K562 (cell line): ENCODE measurements at places on chromosomes 16 and 17. TPM values are rescaled to one million over a fixed set of nuclear protein-coding genes. Genes with fewer than 3 reads are reported as not detected.
A peak's percentile ranks its signal among the peaks of the same experiment; 100 is the strongest.

GRCh38 chr17:44781551-44782325, 22.9 kb downstream of the ADAM11 start:
- no peaks in the 10 kb centered on the region for H3K36me3 ChIP-seq
- no peak for DNase-seq
- H3K27ac ChIP-seq = no peak overlapping the region
- H3K27me3 ChIP-seq = peaks cover 16% of the 10 kb centered on the region; the same call in 2 of the 3 replicates

The CMTR2 gene
- total RNA-seq = 11.2 and 12.9 TPM in 2 replicates

The MT3 gene
- not detected in 2 replicates for total RNA-seq

DNA sequence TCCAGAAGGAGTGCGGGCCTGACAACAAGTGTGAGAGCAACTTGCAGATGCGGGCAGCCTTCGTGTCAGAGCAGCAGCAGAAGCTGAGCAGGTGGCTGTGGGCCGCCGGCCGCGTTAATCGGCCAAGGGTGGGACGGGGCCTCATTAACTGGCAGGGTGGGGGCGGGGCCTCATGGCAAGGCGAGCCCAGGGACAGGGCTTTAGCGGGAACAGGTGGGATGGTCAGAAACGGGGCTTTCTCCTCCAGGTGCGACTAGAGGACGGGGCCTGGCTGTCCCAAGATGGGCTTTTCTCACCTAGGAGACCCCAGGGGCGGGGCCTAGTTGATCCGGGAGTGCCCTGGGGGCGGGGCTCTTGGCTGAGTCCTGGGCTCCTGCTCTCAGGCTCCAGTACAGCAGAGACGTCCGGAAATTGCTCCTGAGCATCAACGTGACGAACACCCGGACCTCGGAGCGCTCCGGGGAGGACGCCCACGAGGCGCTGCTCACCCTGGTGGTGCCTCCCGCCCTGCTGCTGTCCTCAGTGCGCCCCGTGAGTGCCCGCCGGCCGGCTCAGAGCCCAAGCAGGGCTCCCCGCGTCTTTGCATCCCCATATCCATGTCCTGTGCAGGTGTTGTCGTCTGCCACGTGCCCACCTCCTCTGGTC, 18.4 kb upstream of the PDK2 start:
- H3K4me1 ChIP-seq = peaks cover 18% of the 10 kb centered on the region; the same call in 1 of the 2 replicates
- H3K36me3 ChIP-seq = no peaks in the 10 kb centered on the region
- DNase-seq = peak; percentile 43
- H3K27me3 ChIP-seq = peaks cover 51% of the 10 kb centered on the region

DNA sequence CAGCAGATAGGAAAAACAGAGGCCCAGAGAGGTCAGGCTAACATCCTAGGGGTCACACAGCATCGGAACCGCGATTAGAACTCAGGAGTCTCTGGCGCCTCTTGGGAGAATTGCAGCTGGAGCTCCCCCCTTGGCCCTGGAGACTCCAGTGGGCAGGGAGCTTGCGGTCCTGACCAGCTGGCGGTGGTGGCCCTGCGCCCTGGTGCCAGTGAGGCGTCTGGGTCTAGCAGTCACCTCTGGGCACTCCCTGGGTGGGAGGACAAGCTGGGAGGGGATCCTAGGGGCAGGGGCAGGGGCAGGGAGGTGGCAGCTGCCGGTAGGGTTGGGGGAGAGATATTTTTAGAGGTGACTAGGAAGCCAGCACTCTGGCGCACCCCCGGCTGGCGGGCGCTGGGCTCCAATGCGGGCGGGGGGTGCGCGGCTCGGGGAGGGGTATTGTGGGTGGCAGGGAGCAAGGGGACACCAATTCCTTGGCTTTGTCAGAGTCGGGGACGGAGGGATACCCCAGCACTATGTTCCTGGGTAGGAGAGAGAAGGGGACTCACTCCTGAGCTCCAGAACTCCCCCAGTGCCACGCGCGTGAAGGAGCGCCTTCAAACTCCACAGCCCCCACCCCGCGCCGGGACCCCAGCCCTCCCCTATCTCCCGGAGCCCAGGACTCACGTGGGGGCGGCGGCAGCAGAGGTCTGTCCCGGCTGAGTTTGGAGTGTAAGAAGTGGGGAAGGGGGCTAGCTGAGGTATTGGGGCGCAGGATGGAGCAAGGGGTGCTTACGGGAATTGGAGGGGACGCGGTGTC, 584 bp downstream of the PHOSPHO1 start:
- peaks cover 17% of the 10 kb centered on the region for H3K4me1 ChIP-seq
- no peaks in the 10 kb centered on the region for H3K36me3 ChIP-seq
- no peak for DNase-seq
- H3K27ac ChIP-seq = no peak overlapping the region

- no peak for DNase-seq
- peaks cover 14% of the 10 kb centered on the region for H3K4me1 ChIP-seq
- H3K36me3 ChIP-seq = no peaks in the 10 kb centered on the region
- H3K27ac ChIP-seq = no peak overlapping the region
These were observed 4.3 kb upstream of the NUPR1 start for GRCh38 chr16:28543072-28543471.

DNA sequence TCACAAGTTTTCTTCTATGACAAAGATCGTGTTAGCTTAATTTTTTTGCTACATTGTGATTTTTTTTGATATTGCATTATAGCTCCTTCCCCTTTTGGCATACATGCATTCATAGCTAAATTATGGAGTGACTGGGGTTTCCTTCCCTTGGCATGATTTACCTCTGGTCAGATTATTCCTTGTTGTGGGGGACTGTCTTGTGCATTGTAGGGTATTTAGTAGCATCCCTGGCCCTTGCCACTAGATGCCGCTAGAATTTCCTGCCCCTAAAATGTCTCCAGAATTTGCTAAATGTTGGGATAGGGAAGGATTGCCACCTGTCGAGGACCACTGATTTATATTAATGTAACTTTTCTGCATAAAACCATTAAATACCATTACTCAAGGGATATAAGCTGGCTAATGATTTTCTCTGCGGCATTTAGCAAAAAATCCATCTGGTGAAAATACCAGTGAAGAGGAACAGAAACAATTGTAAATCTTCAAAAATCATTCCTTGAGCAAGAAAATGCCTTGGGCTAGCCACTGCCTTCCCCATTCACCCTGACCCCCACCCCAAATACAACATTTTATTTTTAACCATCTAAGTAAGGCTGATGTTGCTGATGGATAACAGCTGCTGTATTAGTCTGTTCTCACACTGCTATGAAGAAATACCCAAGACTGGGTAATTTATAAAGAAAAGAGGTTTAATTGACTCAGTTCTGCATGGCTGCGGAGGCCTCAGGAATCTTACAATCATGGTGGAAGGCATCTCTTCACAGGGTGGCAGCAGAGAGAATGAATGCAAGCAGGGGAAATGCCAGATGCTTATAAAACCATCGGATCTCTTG, 195.2 kb downstream of the MAP2K6 start:
- H3K4me1 ChIP-seq = no peaks in the 10 kb centered on the region
- peak; percentile 13 for DNase-seq
- no peak overlapping the region for H3K4me3 ChIP-seq
- no peaks in the 10 kb centered on the region for H3K36me3 ChIP-seq
- no peaks in the 10 kb centered on the region for H3K27me3 ChIP-seq
- H3K27ac ChIP-seq = no peak overlapping the region

DNA sequence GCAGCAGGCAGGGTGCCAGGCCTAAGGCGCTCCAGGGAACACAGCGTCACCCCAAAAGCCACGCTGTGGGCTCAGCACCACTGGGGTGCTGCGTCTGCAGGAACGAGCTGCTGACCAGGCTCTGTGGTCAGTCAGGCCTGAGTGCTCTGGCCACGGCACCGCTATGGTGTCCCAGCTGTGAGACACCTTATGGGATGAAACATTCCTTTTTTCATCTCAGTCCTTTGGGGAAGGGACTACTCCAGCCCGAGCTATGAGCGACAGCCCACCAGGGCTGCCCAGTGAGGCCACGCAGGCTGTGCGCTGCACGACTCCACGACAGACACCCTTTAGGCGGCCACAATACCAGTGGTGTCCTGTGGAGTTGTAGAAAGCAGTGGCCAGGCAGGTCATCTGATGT, 11.1 kb downstream of the MGAT5B start:
- H3K27me3 ChIP-seq = peaks cover 26% of the 10 kb centered on the region
- peaks cover 11% of the 10 kb centered on the region; the same call in 1 of the 2 replicates for H3K4me1 ChIP-seq
- no peaks in the 10 kb centered on the region for H3K36me3 ChIP-seq
- H3K4me3 ChIP-seq = no peak overlapping the region
- DNase-seq = no peak

DNA sequence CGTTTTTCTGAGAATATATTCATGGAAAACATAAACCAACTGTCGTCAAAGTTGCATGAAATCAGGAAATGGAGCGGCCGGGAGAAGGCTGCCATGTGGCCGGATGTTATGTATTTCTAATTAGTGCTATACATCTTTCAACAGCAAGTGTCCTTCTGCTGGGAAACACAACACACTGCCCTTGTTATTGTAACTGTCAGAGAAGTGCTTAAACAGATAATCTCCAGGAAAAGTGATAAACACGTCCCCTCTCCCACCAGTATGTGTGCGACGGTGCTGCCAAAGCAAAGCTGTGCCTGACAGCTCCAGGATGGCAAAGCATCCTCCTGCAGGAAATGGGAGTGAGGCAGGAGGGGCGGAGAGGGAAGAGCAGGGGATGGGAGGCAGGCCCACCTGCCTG, 111.8 kb downstream of the SMG6 start:
- H3K36me3 ChIP-seq = 0 out of 3 replicates have a peak, but pooled peaks cover 3% of the 10 kb centered on the region
- no peaks in the 10 kb centered on the region; the same call in 1 of the 2 replicates for H3K4me1 ChIP-seq
- no peak overlapping the region for H3K4me3 ChIP-seq

The KRTAP4-4 gene
- total RNA-seq = not detected in 2 replicates

The WNT3 gene
- total RNA-seq = 2.7 and 3.5 TPM in 2 replicates

GRCh38 chr16:48534601-48535340, 75.2 kb downstream of the N4BP1 start:
- H3K27ac ChIP-seq = no peak overlapping the region
- peaks cover 3% of the 10 kb centered on the region; the same call in 2 of the 3 replicates for H3K27me3 ChIP-seq
- no peaks in the 10 kb centered on the region for H3K36me3 ChIP-seq
- no peaks in the 10 kb centered on the region for H3K4me1 ChIP-seq
- DNase-seq = no peak

The HS3ST3A1 gene
- total RNA-seq = 11.7 and 12.0 TPM in 2 replicates

DNA sequence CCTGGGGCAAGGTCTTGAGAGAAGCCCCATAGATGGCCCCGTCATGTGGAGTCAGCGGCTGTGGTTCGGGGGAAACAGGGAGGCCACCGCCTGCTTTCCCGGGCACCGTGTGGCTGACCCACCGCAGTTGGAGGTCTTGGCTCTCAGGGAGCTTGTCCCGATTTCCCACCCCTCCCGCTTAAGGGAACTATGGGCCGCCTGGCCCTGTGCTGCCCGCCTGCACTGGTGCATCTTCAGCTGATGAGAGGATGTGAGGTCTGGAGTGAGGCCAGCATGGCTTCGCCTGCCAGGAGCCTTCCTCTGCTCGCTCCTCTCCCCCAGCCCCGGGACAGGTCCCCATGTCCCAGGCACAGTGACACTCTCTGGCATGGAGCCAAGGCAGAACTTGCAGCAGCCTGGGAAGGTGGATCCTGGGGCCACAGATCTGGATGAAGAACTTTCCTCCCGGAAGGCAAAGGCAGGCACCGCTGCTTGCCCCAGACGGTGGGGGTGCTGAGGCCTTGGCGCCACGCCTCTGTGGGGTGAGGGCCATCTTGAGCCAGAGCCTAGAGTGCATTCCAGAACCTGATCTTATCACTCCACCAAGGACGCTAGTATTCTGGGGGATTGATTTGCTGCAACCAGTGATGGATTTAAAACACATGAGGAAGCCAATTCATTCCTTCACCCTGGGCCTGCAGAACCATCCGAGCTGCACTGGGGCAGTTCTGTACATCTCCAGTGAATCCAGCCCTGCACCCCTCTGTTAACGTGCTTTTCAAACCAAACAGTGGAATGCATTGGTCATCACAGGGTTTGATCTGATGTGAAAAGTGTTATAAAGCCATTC, 178.6 kb upstream of the TNRC6C start:
- H3K27me3 ChIP-seq = peaks cover 18% of the 10 kb centered on the region; the same call in 1 of the 3 replicates
- no peak overlapping the region for H3K27ac ChIP-seq
- no peak overlapping the region for H3K4me3 ChIP-seq

The CCR7 gene
- 1.1 and 1.3 TPM in 2 replicates for total RNA-seq

- H3K4me3 ChIP-seq = no peak overlapping the region
- peaks cover 55% of the 10 kb centered on the region for H3K27me3 ChIP-seq
- no peaks in the 10 kb centered on the region for H3K36me3 ChIP-seq
- no peak overlapping the region for H3K27ac ChIP-seq
These were observed 14.5 kb upstream of the GPRC5C start for GRCh38 chr17:74417178-74418045.

- no peaks in the 10 kb centered on the region for H3K4me1 ChIP-seq
- DNase-seq = peak; percentile 35
- H3K27me3 ChIP-seq = no peaks in the 10 kb centered on the region; the same call in none of the 2 replicates
These were observed 59.4 kb upstream of the XYLT1 start for GRCh38 chr16:17529982-17530760.

The ADAD2 gene
- total RNA-seq = not detected in 2 replicates

DNA sequence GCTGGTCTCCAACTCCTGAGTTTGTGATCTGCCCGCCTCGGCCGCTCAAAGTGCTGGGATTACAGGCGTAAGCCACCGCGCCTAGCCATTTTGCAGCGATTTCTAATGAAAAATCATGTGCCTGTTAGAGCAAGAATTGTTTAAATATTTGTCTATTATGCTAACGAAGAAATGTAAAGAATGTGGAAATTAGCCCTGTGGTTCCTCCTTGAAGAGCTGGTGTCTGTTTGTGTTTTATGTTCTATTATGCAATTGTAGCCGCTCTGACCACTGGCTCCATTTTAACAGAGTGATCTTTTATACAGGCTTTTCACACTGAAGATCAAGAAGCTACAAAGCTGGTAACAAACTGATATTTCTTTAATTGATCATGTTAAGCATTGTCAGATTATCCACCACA, 217.3 kb downstream of the USP22 start:
- H3K27ac ChIP-seq = no peak overlapping the region
- H3K36me3 ChIP-seq = no peaks in the 10 kb centered on the region
- no peak for DNase-seq
- no peaks in the 10 kb centered on the region for H3K4me1 ChIP-seq
- H3K4me3 ChIP-seq = no peak overlapping the region

The EPX gene
- 0.20 and 0.22 TPM in 2 replicates for total RNA-seq

The ZG16 gene
- 0.04 TPM in 1 of 2 replicates, not detected in the other for total RNA-seq

The KRTAP1-5 gene
- total RNA-seq = not detected in 2 replicates

DNA sequence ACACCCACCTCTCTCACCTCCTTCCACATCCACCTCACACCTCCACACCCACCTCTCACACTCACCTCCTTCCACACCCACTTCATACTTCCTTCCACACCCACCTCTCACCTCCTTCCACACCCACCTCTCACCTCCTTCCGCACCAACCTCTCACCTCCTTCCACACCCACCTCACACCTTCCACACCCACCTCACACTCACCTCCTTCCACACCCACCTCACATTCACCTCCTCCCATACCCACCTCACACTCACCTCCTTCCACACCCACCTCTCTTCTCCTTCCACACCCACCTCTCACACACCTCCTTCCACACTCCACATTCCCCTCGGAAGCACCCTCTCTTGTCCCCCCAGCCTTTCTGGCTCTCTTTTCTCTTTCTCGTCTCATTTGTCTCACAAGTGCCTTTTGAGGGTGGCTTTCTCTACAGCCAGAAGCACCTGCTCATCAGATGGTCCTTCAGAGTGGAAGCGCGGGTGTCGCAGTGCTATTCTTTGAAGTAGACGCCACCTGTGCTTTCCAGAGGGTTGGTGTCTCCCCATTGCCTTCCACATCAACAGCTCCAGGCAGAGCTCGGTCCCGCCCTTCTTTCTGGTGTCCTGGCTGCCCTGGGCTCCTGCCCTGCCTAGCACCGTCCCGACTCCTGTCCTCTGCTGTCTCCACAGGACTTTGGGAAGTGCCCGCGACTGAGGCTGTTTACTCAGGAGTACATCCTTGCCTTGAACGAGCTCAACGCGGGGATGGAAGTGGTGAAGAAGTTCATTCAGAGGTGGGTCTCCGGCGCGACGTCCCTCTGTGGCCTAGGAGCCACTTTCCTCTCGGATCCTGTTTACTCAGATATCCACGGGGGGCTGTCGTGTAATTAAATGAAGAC, 109.4 kb upstream of the PLCG2 start:
- no peak overlapping the region; the same call in 2 of the 3 replicates for H3K27ac ChIP-seq
- peaks cover 57% of the 10 kb centered on the region for H3K36me3 ChIP-seq
- H3K4me3 ChIP-seq = no peak overlapping the region
- H3K4me1 ChIP-seq = no peaks in the 10 kb centered on the region
- no peak for DNase-seq

The TRAP1 gene
- total RNA-seq = 405 and 408 TPM in 2 replicates

The KRTAP2-1 gene
- not detected in 2 replicates for total RNA-seq
